ENCODE measurements at places on chromosomes 4 and X.

DNA sequence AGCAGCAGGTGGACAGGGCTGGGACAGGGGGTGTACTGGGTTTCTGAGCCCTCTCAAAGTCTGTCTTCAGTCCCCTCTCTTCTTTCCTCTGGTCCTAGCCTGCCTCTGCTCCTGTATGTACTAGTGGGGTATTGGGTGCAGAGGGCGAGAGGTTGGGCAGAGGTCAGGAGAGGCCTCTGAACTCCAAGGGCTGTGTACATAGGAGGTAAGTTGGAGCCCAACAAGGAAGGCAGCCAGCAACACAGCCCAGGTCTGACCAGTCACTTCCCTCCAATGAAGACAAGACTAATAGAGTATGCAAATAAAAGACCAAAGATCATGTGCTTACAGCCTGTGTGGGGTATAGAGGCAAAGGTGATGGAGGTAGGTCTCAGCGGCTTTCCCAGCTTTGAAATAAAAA, at the start of gene PFKFB1:
Gene PFKFB1 (minus strand): TSS at position 90 of the 400 bp plus-strand sequence. CDS start 181 bp downstream, outside the sequence.
- DNase-seq, result no peak

DNA sequence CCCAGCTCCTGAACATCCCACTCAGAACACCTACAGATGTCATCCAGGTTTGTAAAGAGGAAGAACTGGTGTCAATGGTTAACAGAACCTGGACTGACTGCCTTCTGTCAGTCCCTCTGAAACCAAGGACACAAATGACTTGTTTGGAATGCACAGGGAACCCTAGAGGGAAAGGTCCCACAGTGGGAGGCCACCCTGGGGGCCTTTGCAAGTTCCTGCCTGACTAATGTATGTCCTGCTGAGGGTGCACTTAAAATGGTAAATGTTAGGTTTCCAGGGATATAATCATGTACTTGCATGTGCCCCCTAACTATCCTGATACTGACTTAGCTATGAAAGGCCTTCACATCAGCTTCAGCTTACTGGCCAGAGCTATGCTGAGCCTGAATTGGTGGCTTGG, 15.0 kb upstream of the XAGE2 start:
- no peak for DNase-seq

GRCh38 chr4:26812049-26812714, 48.5 kb upstream of the STIM2 start:
- DNase-seq, result no peak

DNA sequence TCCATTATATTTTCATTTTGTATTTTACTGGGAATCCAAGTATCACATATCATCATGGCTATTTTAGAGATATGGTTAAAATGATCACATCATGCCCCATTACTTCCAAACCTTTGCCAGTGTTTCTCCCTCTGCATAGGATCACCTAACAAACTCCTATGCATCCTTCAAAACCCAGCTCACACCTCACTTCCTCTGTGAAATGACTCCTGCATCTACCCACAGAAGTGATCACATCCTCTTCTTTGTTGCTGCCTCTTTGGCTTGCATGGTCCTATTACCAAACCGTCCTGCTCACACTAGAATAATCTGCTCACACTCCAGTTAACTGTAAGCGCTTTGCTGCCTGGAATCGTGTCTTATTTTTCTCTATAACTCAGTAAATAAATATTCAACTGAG, 74.7 kb upstream of the C4orf50 start:
- no peak for DNase-seq

DNA sequence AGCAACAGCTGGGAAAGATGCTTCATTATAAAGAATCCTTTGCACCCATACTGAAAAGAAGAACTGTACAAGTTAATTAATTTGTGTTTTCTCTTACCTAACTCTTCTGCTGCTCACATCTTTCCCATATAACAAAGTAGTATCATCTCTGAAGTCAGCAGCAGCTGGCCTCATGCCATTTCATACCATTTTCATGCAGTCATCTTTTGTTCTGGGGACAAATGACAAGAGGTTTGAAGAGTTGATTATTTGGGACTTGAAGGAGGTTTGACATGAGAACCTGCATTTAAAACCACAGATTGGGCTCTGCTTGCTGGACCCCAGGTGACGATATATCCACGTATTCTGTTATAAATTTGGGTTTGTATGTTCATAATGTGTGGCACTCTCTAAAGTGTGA, 430.3 kb downstream of the SPRY1 start:
- no peak for DNase-seq

DNA sequence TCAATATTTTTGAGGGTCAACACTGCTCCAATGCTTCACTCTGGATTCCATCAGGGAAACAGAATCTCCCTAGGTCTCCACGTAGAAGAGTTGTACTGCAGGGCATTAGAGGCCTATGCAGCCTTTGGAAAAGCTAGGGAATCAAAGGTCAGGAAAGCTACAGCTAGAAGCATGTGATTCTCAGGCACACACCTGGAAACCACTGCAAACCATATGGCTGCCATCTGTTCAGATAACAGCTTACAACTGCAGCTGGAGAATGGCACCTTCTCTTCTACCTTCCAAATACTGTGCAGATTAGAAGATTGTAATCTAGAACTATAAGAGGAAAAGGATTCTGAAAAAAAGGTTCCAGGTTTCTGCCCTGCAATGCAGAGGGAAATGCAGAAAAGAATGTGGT, 60.6 kb downstream of the BTC start:
- no peak for DNase-seq

DNA sequence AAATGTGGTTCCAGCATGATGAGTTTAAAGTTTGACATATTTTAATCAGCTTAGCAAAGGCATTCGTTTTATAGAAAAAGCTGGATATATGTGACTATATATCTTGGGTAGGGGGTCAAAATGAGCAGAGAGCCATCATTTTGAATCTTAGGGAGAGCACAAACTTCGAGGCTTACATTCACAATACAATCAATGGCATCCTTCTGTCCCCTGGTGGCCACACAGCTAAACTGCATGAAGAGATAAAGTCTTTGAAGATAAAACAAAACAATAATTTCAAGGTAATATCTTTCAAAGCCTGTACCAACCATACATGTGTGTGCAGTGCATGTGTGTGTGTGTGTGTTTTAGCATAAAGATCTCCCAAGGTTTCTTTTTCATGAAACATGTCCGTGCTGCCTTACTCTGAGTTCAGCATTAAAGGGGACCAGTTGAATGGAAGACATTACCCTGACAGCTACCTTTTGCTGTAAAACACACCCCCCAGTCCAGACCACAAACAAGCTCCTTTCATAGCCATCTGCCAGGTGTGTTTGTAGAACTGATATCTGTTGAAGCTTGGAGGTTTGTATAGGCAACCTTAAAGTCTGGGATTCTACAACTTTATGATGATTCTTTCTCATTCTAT, 22.0 kb downstream of the DYNLT3 start:
- peak; percentile 10 for DNase-seq

- no peak for DNase-seq
Measured at GRCh38 chrX:75155447-75155826, 646 bp downstream of the ABCB7 start.

DNA sequence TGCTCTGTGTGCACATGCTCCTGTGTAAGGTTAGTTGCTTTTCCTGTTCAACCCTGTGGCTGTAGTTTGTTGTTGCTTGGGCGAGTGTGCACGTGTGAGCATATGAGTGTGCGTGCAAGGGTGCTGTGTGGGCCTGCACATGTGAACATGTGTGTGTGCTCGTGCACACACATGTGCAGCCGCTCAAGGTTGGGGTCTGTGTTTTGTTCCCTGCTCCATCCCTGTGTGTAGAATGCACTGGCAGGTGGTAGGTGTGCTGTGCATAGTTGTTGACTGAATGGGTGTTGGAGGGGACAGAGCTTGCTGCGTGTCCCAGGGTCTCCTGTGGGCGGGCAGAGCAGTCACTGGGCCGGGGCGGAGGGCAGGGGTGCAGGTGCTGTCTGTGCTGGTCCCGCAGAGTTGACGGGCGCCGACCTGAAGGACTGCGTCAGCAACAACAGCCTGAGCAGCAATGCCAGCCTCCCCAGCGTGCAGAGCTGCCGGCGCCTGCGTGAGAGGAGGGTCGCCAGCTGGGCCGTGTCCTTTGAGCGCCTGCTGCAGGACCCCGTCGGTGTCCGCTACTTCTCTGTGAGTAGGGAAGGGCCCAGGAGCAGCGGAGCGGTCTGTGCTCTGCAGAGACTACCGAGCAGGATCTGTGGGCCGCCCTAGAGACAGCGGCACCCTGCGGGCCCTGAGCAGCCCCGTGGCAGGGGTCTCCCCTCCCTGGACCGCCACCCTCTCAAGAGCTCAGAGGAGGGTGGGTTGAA, 27.9 kb upstream of the HGFAC start:
- no peak for DNase-seq

DNA sequence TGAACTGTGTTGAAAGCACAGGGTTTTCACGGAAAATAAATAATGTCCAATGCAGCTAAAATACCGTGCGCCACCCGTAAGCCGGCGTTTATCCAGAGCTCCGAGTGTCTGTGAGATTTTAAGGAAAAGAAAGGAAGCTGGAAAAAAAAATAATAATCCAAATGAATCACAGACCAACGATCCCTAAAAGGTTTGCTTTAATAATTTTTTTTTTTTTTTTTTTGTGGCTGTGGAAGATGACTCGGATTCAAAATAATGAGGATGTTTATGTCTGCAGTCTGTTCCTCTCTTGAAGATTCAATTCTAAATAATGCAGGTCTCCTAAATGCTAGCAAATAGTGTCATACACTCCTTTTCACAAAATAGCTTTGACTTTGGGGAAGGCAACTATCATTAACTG, 84.6 kb upstream of the PPP2R3B start:
- no peak for DNase-seq

DNA sequence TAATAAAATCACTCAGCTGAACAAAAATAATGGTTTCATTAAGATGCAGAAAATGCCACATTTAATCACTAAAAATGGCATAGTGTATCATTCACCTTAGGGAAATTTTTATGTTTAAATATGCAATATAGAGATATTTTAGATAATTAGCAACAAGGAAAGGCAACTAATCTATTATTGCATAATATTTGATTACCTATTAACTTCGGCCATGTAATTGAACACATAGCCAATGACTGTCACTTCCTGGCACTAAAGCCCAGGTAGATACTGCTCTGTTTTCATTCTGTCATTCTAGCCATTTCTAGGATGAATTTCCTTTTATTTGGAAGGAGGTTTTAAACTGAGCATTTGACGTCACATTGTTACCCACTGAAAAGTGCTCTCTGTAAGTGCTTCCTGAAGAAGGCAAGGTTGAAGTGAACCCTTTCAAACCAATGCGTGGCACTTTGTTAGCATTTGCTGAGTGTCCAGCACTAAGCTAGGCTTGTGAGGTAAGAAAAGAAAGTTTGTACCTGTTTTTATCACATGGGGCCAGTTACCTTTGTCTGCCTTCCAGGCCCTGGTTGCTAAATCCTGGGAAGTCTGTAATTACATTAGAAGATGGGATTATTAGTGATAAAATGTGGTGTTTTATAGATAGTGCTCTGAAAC, 67.8 kb upstream of the LSM6 start:
- no peak for DNase-seq

GRCh38 chr4:179165000-179165738, 1722.9 kb upstream of the AGA start:
- DNase-seq, result no peak

GRCh38 chrX:149513825-149514428, 8.8 kb upstream of the IDS start:
- DNase-seq, result no peak

DNA sequence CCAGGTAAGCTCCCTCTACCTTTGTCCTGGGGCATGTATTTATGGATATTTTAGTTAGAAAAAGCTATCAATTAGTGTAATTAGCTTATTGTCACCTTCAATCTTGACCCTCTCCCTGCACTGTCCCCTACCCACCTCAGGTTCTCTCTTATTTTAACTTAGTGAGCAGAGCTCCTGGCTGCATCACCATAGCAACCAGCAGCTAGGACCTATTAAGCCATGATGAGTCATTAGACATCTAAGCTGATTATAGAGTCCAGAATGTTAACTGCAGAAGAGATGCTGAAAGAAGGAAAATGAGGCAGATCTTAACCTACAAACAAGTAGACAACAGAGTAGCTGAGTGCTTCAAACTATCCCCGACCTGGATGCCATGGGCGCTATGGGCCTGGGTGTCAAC, 36.6 kb downstream of the MAGEE2 start:
- no peak for DNase-seq

GRCh38 chr4:168831919-168832762, 177.9 kb downstream of the CBR4 start:
- DNase-seq, result peak; percentile 8

DNA sequence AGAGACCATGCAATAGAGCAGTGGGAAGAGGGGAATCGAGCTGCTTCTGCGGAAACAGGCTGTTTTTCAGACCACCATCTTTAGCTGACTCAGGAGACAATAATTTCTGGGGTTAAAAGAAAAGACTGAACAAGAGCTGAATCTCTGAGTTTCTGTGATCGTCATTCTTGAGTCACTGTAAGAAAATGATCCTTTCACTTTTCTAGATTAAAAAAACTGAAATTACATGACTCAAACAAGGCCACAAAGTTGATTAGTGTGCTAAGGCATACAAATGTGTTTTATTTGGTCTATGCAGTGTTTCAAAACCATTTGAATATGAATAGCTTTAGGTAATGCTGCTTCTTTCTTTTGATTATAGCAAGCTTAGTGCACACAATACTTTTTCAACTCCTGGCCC, 194.4 kb upstream of the RPL34 start:
- DNase-seq, result no peak

DNA sequence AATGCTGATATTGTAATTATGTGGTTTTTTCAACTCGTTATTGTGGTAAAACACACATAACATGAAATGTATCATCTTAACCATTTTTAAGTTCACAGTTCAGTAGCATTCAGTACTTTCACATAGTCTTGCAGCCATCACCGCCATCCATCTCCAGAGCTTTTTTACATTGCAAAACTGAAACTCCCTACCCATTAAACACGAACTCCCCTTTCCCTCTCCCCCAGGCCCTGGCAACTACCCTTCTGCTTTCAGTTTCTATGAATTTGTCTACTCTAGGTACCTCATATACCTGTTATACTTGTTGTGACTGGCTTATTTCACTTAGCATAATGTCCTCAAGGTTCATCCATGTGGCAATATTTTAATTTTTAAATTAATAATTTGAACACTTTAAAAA, 380.6 kb downstream of the MAPK10 start:
- DNase-seq, result no peak

Measured in activated CD4-positive, CD25-positive, alpha-beta regulatory T cell treated with anti-CD3 and anti-CD28 coated beads, Interleukin-2, amount 50 U/mL, for 16 hours (primary cell).